ENCODE measurements at places on chromosomes 13 and 19.

- DNase-seq, result no peak
Observed at GRCh38 chr19:15643387-15643786, 2.7 kb downstream of the CYP4F3 start.

- DNase-seq, result no peak
Observed at GRCh38 chr19:15149737-15150136, 42.5 kb downstream of the SYDE1 start.

DNA sequence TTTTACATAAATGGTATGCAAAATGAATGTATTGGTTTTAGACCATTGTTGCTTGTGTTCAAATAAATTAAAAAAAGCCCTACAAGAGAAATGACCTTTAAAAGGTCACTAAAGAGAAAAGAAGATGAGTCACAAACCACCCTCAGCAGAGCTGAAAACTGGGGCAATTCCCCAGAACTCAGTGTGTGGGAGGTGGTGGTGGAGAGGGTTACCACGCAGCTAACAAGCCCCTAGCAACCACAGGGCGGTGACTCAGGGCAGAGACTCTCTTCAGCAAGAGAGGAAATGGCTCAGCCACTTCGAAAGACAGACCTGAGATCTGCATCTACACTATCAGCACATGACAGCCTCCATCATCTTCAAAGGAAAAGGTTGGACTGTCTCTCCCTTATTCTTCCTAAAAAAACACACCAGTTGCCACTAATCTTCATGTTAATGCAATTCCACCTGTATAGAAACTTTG lies 29.4 kb upstream of the NDFIP2 start:
- no peak for DNase-seq

DNA sequence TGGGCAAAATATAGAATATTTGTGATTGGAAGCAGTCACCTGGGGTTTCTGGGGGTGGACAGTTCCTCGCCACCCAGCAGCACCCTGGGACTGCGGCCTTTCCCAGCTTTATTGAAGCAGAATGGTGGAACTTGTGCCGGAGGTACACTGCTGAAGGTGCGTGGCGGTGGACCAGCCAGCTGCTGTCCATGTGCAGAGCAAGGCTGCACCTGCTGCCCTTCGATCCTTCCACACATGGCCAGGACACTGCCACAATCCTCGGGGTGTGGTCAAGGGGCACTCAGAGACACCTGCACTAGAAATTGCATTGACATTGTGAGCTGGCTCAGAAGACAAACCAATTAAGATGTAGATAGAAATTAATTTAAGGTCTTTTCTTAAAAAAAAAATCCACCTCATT lies 11.4 kb upstream of the GPI start:
- DNase-seq, result no peak

DNA sequence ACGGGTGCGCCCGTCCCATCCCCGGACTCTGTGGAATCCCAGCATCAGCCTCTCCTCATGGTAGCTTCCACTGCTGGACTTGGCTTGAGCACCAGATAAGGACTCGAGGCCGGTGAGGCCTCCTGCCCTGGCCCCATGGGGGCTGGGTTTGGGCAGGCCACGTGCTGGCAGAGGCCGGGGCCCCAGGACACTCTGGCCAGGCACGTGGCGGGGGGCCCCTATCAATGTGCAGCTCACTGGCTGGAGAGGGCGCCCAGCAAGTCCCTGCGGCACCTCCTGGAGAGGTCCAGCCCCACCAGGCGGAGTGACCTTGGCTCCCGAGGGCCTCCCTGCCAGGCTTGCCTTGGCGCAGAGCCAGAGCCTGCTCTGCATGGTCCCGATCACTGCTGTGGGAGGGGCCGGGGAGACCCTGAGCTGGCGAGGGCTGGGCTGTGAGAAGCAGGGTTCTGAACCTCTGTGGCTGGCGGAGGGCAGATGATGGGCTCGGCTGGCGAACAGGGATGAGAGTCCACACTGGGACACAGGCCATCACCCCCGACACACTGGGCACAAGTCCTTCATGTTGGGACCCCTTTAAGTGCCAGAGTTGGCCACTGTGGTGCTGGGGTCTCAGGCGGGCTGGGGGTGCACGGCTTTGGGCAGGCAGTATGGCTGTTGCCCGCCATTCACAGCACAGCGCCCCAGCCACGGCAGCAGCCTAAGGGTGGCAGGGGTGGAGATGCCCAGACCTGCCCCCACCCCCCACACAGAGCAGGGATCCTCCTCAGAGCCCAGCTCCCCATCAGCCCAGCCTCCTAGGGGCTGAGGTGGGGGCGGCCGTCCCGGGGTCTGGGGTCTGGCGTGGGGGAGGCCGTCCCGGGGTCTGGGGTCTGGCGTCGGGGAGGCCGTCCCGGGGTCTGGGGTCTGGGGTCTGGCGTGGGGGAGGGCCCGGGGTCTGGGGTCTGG lies 19.1 kb downstream of the CEBPG start:
- no peak for DNase-seq

DNA sequence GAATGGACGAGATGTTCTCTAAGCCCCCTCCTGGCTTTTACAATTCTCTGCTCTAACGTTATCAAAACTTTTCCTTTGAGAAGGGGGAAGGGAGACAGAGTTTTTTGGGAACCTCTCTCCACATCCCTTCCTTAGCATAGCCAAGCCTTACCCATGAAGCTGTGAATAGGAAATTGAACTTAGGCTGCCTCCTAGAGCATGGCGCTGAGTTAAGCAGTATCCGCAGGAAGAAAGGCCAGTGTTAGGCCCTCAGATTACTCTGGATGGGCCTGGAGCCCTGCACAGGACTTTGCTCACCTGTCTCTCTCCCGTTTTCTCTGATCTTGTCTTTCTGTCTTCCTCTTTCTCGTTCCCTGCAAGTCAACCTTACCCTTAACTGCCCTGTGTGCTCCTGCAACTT lies 39.6 kb downstream of the CYP2B6 start:
- no peak for DNase-seq

- DNase-seq, result no peak
Observed at GRCh38 chr13:111304041-111304544, 16.3 kb upstream of the TEX29 start.

GRCh38 chr13:39612023-39612637 lies 9.1 kb upstream of the LHFPL6 start:
- DNase-seq, result peak; percentile 70

GRCh38 chr13:79003989-79004898 lies 345.3 kb upstream of the OBI1 start:
- DNase-seq, result no peak

DNA sequence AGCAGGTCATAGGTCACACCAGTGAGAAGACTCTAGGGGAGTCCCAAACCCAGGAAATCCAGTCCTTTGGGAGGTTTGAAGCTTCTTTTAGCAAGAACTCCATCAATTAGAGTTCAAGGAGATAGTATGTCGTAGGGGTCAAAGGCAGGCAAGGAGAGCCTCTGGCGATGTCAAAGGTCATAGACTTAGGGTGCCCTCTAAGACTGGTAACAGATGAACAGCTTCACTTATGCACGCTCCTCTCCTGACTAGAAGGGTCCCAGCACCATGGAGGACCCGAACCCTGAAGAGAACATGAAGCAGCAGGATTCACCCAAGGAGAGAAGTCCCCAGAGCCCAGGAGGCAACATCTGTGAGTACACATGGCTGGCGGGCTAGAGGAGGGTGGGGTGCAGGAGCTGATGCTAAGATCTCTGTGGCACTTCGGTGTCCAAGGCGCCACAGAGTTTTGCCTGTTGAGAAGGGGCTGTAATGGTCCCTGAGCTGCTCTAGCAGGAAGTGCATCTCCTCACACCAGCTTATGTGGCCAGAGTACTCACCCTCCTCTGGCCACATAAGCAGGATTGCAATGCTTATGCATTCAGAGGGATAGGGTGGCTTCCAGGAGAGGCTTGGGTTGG lies 557 bp downstream of the ZNF576 start:
- DNase-seq, result no peak

- DNase-seq, result no peak
Observed at GRCh38 chr13:27678306-27679040, 56.8 kb downstream of the POLR1D start.

- DNase-seq, result no peak
Observed at GRCh38 chr13:60047918-60048317, 115.8 kb downstream of the DIAPH3 start.

- DNase-seq, result no peak
Observed at GRCh38 chr19:42246922-42247639, 4.7 kb upstream of the GSK3A start.

DNA sequence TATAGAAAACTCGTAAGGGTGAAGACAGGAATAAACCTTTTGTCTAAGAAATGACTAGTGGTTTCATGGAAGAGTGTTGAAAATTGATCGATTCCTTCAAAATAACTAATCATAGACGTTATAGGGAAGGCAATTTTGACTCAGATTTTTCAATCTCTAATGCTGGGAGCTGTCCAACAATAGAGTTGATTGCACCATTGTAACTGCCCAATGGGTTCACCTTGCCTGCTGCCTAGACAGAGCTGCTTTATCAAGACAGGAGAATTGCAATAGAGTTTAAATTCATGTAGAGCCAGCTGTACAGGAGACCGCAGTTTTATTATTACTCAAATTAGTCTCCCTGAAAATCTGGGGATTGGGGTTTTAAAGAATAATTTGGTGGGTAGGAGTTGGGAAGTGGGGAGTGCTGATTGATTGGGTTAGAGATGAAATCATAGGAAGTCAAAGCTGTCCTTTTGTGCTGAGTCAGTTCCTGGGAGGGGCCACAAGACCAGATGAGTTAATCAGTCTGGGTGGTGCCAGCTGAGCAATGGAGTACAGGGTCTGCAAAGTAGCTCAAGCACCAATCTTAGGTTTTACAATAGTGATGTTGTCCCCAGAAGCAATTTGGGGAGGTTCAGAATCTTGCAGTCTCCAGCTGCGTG lies 16.8 kb upstream of the ADGRE2 start:
- DNase-seq, result no peak

DNA sequence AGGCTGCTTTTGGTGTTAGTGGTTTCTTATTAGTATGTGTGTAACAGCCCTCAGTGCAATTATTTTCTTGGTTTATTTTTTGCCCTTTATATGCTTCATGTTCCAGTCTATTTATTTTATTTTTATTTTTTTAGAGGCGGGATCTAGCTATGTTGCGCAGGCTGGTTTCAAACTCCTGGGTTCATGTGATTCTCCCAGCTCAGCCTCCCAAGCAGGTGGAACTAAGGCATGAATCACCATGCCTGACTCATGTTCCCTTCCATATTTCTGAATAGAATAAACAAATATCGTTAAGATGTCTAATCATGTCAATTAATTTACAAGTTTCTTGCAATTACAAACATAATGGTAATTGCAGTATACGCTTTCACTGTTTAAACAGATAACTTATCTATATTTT lies 11.7 kb downstream of the SKA3 start:
- no peak for DNase-seq

DNA sequence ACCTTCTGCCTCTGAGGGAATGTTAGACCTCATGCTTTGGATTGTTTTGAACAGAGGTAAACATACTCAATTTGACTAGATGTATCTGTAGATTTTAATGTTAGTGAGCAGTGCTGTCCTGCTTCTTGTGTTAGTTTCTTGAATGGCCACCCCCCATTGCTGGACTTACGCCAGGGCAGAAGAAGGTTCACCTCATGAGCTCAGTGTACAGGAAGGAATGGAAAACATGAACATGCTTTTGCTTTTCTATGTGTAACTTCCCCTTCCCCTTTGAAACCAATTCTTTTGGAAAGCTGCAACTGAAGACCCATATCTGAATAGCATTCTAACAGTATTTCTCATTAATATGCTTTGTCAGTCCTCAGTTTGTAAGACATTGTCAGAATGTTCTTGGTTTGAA lies 32.3 kb downstream of the WASF3 start:
- no peak for DNase-seq

DNA sequence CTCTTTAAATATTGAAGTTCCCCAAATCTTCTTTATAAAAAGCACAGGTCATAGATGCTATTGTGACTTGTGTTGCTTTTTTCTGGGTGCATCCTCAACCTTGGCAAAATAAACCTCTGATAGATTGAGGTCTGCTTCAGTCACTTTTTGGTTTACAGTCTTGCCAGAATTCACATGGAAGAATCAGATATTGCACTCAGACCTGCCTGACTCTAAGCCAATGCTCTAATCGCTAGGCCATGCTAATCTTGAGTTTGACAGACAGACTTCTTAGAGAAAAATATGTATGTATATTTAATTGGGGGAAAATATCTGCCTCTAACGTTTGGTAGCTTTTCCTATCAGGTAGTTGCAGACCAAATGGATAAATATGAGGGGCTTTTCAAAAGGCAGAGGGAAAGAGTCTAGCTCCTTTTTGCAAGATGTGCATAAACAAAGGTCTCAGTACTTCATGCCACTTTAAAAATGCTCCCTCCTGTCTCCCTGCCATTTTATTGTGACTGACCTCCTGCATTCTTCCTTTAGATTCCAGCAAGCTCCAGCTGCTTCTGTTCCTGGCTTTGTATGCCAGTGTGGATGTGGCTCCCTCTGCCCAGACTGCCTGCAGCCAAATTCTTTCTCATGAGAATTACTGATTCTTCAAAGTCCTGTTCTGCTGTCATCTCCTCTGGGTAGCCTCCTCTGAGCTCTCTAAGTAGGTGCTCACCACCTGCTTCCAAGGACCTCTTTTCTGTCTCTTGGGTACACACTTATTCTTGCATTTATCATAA lies 42.4 kb upstream of the RFC3 start:
- no peak for DNase-seq

DNA sequence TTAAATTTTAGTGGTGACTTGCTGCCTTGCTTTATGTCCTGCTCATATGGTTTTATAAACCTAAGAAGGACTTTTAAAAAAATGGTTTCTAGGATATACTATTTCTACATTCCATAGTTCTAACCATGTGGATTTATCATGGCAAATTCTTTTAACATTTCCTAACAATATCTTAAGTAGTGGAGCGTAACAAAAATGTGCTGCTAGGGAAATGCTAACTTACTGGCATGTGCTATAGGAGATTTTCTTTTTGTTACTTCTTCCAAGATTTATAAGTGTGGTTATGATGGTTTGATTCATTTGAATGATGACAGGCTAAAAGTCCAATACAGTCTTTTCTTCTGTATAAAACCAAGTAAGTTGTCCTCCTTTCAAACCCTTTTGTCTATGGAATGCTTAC lies 713.7 kb downstream of the SLITRK1 start:
- DNase-seq, result no peak

GRCh38 chr19:28543244-28543776 lies 669.6 kb downstream of the UQCRFS1 start:
- no peak for DNase-seq

- no peak for DNase-seq
Observed at GRCh38 chr19:23872282-23872919, 42.3 kb upstream of the ZNF726 start.

DNA sequence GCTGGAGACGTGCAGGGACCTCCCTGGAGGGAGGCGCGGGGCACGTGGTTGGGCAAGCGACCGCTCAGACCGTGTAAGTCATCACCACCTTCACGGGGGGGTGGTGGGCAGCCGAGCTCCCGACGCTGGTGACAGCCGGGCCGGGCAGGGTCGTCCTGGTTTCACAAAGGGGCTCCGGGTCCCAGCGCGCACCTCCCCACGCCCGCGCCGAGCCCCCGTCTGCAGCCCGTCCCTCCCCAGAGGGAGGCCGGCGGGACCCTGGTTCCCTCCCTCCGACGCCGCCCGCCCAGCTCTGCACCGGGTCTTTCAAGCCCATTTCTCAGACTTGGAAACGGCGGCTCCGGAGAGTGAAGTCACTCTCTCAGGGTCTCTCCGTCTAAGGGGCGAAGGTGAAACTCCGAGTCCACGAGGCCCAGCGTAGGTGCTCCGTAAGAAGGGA lies 729 bp upstream of the ARID3A start:
- no peak for DNase-seq

Data from right renal pelvis (tissue), 4 donors.